H1 (cell line): ENCODE measurements at places on chromosomes 2 and 18. TPM values are rescaled to one million over a fixed set of nuclear protein-coding genes. Genes with fewer than 3 reads are reported as not detected.

DNA sequence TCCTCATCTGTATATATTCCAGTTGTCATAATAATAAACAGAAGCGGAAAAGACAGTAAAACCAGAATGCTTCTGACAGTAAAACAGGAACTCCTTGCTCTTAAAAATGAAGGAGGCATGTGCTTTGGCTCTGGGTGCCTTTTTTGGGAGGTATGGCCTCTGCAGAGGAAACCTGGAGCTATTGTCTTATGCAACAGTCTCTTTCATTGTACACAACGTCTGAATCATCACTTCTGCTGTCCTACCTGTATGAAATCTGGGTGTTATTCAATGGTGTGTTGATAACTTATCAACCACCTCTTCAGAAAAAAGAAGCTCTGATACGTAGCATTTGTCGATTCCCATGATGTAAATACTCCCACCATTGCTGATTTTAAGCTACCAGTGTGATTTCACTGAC is 64.8 kb downstream of the CDCA7 start:
- no peak for DNase-seq

The RGPD4 gene
- total RNA-seq: 0.08 TPM in 1 of 2 replicates, not detected in the other

- no peak for DNase-seq
Measured at GRCh38 chr2:128525653-128526052, 207.0 kb upstream of the HS6ST1 start.

The KIAA1328 gene
- 4.4 and 5.7 TPM in 2 replicates for total RNA-seq

The ANKRD29 gene
- 6.3 and 7.3 TPM in 2 replicates for total RNA-seq

- no peak for DNase-seq
Measured at GRCh38 chr2:134413430-134413829, 159.6 kb downstream of the MGAT5 start.

The HNMT gene
- total RNA-seq: 3.2 and 3.6 TPM in 2 replicates

The PHOSPHO2 gene
- total RNA-seq: 8.5 and 9.5 TPM in 2 replicates

DNA sequence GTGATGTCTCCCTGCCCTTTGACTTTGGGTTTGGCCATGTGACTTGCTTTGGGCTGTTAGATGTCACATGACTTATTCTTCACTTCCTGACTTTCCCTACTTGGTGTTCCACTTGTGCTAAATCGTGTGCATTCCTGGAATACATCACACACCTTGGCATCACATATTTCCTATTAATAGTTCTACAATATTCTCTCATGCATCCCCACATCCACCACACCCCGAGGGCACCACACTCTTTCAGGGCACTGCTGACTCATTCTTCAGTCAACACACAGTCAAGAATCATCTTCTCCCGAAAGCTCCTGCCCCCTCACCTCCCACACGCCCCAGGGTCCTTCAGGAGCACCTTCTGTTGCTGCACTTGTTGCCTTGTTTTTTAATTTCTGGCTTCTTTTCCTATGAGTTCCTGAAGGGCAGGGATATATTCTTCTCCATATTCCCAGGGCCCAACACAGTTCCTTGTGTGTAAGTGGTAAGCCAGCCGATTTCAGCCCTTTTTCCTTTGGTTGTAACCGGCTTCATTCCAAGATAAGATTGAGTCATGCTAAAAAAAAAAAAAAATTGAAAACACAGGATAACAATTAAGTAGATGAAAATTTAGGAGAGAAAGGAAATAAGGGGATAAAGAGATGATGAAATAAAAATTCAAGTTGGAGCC is 341.4 kb downstream of the SLC4A3 start:
- DNase-seq: no peak

The CPO gene
- total RNA-seq: 1.3 and 1.9 TPM in 2 replicates

DNA sequence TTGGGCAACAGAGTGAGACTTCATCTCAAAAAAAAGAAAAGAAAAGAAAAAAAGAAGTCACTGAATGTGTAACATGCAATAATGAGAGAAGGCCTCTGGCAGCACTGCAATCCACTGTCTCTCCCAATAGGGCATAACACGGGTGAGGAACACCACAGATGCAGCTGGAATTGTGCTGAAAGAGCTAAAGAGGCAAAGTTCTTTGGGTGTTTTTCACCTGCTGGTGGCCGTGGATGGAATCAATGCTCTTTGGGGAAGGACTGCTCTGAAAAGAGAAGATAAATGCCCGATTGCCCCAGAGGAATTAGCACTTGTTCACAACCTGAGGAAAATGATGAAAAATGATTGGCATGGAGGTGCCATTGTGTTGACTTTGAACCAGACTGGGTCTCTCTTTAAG is 31.0 kb upstream of the CYBRD1 start:
- no peak for DNase-seq

The CLEC4F gene
- not detected in 2 replicates for total RNA-seq

- no peak for DNase-seq
Measured at GRCh38 chr2:112835536-112836162, 930 bp downstream of the IL1B start.

DNA sequence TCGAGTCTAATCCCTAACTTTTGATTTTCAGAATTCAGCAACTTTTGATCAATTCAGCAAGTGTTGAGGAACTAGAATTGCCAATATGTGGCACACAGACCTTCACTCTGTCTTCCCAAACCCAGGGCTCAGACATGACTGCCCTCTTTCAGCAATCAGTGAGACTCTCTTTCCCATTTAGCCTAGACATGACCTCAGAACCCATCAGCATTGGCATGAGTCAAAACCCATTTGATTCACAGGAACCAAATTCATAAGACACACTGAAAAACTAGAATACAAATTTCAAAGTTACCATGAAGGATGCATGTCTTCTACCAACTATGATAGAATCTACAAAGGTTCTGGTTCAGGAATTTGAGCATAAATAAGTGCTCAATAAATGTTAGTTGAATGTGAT is 113.6 kb upstream of the MAP3K20 start:
- DNase-seq: no peak

GRCh38 chr2:230666885-230667712 is 45.5 kb upstream of the CAB39 start:
- no peak for DNase-seq

The LIMS2 gene
- 4.8 and 4.9 TPM in 2 replicates for total RNA-seq

DNA sequence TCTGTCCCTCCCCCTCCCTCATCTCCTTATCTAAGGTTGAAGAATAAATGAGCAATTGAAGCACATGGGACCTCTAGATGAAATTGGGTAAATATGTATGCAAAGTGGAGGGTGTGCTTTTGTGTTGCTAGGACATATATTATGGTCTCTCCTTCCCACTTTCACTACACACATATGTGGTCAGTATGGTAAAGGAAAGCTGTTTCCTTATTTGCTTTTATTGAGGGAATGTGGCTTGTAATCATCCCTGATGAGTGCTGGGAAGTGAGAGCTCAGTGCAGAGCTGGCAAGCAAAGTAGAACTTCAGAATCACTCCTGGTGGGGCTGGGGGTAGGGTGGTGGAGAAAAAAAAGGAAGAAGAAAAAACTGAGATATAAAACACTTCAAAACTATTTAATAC is 189.9 kb upstream of the ATP5MC3 start:
- no peak for DNase-seq

The MRO gene
- total RNA-seq: 0.67 and 1.0 TPM in 2 replicates

DNA sequence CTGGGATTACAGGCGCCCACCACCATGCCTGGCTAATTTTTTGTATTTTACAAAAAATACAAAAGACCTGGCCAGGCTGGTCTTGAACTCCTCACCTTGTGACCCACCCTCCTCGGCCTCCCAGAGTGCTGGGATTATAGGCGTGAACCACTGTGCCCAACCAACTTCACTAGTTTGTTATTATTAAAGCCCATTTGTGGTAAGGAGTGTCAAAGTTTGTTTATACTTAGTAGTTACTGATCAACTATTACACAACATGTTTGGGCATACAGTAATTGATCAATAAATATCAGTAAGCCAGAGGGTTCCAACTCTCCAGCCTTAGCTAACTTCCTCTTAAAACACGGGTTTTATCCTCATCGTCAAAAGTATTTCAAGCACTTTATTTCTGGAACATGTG is 67.5 kb upstream of the ZNG1B start:
- no peak for DNase-seq

The SERPINB13 gene
- not detected in 2 replicates for total RNA-seq

DNA sequence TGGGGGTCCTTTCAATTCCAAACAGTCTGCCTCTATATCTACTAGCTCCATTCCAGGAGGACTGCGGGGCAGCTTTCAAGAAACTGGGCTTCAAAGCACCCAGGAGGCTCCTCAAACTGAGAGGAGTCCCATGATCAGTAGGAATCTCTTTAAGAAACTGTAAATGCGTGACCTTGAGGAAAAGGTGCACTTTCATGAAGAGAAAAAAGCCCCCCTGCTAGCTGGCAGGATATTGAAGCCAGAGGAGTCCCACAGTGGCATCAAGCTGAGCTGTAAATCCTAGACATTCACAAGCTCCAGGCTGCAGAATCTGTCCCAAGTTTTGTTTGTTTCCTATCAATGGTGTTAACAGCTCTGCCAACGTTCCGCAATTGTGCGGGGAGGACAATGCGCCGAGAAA is 790.1 kb downstream of the SLC4A3 start:
- no peak for DNase-seq

DNA sequence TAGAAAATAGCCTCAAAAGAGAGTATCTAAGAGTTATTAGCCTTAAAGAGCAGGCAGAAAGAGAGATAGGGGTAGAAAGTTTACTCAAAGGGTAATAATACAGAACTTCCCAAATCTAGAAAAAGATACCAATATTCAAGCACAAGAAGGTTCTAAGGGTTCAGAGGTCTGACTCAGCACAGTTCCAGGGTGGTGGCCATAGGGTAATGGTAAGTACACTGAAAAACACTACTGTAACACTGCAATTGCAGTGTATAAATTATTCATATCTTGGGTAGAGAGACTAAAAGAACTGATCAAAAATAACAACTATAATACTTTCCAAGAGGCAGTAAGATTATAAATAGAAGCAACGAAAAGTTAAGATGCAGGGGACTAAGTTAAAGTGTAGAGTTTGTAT is 115.2 kb downstream of the ROCK1 start:
- DNase-seq: no peak

- no peak for DNase-seq
Measured at GRCh38 chr2:28490558-28490957, 5.3 kb upstream of the PLB1 start.

The FEV gene
- not detected in 2 replicates for total RNA-seq

DNA sequence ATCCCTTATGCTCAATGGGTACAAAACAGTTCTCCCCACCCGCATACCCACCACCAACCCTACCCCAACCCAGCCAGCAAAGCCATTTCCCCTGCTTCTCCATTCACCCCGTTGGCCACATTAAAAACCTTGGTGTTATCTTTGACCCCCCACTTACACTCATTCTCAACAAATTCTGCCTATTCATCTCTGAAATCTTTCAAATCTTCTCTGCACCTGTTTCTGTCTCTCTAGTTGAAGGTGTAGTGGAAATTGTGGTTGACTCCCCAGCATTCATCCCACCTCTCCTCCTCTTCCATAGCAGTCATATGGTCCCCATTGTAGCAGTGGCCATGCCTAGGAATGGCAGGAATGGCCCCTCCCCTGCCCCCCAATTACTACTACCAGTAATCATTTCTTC is 20.5 kb upstream of the TET3 start:
- no peak for DNase-seq
